ENCODE measurements at places on chromosomes 1 and 21.

- DNase-seq, result no peak
Observed at GRCh38 chr1:54465351-54465811, 59.2 kb upstream of the SSBP3 start.

GRCh38 chr1:52032124-52032784, 1.4 kb downstream of the KTI12 start:
- no peak for DNase-seq

DNA sequence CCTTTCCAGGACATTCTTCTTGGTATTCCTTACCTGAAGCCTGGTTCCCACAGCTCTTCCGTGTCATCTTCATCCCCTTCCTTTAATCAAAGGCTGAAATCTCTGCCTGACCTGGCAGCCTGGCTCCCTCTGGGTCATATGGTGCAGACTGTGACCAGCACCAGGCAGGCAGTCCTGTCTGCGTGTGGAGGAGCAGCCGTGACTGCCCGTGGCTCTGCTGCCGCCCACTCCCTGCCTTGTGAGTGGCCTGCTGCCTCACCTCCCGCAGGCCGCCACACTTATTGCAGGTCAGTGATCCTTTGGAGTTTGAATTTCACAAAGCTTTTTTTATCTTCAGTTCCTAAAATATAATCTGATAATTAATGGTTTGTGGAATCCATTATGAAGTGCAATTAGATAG, 36.2 kb upstream of the EPHA8 start:
- no peak for DNase-seq

- no peak for DNase-seq
Observed at GRCh38 chr1:39089931-39090521, 63.9 kb downstream of the NDUFS5 start.

- no peak for DNase-seq
Observed at GRCh38 chr1:40848530-40849189, 13.5 kb downstream of the CITED4 start.

DNA sequence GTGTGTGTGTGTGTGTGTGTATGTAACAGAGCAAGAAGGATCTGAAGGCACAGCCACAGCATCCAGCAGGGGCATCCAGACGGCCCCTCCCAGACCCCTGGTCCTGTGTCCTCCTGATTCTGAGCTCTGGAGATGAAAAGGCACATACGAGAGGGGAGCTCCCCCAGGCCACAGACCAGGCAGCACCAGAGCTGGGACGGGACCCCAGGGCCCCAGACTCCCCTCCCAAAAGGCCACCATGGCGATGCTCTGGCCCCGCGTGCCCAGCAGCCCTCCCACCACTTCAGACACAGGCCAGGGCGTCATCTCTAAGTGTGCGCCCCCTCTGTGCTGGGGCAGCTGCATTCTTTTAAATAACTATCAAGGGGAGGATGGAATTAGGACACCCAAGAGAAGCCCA, 245.8 kb downstream of the MATN1 start:
- DNase-seq, result no peak

- DNase-seq, result no peak
Observed at GRCh38 chr1:178486100-178487069, 10.4 kb downstream of the CLEC20A start.

DNA sequence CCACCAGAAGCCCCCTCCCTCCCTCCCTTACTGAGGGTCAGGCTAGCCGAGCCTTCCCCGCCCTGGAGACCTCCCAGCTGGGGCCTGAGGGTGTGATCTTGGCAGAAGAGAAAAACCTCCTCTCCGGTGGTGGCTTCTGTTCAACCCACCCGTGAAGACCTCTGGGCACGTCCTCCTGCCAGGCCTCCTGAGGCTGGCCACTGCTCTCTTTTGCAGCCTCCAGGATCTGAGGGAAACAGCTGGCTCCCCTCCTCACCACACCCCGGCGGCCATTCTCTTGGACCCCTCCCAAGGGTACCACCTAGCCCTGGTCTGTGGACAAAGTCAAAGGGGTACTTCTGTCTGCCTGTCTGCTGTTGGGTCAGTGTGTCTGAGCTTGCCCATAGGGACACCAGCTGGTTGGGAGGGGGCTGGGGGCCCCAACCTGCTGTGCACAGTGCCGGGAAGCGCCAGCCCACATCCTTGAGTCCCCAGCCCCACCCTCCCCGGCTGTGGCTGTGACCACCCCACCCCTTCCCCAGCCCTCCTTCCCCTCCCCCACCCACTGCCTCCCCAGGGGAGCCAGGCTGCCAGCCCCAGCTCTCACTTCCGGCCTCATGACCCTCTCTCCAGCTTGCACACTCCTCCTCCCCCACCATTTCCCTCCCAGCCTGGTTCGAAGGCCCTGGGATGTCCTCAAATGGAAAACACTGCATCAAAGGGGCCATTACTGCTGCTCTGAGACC, 48.1 kb downstream of the AHDC1 start:
- DNase-seq, result no peak

GRCh38 chr1:242554577-242554976, 30.1 kb upstream of the PLD5 start:
- no peak for DNase-seq

GRCh38 chr1:101603726-101604125, 366.9 kb downstream of the S1PR1 start:
- DNase-seq, result no peak

GRCh38 chr1:25473653-25474225, 43.0 kb downstream of the MACO1 start:
- DNase-seq, result no peak

GRCh38 chr1:24463776-24464735, 38.6 kb upstream of the RCAN3 start:
- DNase-seq, result no peak

- no peak for DNase-seq
Observed at GRCh38 chr21:29078869-29079767, 5.7 kb upstream of the CCT8 start.
